ENCODE measurements at places on chromosomes 7 and 10.

DNA sequence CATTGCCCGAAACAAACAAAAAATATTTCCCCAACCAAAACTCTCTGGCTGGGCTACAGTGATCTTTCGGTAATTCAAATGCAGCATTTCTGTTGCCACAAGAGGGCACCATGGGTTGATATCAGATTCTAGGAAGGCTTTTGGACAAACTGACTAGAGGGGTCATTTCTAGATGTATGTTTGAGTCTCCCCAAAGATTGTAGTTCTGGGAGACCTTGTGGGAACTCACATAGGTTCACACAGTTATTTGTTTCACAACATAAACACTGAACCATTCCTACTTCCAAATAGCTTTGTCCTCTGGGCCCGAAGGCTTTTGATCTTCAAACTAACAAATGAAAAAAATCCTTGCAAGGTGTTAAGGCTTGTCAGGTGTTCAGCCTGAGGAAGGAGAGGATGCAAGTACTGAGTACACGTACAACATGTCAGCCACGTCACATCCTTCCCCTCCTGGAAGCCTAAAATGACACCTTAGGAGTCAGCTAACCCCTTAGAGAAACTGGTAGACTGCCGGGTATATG is 37.0 kb upstream of the IL15RA start:
- DNase-seq: peak; percentile 36

DNA sequence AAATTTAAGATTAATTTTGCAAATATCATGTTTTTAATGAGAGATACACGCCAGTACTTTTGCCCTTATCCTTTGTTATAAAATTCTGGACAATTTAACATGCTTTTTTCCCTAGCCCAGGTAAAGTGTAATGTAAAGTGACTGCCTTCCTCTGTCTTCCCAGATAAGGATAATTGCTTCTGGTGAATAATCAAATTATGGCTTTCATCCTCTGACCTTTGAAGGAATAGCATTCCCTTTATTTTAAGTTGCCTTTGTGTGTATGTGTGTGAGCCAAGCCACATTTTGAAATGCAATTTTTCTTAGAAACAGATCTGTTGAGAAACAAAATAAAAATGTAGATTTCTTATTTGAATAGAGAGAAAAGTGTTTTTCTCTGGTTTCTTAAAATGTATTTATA is 107.5 kb downstream of the ADAM22 start:
- no peak for DNase-seq

DNA sequence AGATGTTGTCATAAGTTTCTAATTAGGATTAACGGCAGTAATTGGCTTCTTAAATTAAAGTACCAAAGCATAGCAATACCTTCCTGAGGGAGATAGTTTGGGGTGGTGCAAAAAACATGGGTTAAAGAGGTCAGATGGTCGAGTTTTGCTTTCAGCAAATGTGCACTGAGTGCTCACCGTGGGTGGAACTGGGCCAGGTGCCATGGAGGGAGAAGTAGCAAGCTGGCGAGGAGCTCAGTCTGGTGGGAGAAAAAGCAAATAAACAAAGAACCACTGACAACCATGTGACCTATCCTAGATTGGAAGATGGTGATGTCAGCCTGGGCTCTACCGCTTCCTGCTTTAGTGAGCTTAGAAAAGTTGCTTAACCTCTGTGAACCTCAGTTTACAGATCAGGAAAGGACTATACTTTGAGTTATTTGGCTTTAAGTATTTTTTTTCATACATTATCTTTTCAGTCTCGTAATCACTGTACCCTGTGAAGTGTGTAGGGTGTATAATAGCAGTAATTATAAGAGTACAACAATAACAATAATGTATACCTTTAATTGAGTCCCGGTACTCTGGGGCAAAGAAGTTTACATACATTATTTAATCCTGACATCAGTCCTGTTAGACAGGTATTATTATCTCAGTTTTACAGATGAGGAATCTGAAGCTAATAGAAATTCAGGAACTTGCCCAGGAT is 69.0 kb upstream of the PDCD4 start:
- peak; percentile 85 for DNase-seq

DNA sequence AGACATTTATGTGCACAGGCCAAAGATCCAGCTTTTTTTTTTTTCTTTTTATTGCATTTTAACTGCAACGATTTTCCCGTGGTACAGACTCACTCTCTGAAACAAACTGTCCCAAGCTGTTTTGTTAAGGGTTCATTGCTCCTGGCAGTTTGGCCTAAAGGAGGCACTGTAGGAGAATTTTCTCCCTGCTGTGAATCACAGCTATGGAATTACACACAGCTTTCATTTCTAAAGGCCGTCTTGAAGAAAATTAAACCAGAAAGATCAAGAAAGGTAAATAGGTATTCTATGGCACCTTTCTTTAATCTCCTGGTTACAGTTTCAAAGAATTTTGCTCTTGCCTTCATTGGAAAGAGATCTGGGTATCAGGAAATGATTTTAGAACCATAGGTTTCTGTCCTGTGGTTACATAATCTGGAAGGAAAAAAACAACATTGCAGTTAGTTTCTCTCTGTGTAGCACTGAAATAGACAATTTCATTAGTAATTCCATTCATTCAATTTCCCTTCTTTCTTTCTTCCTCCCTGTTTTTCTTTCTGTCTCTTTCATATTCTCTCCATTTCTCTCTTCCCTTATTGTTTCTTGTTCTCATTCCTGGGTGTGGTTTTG is 51.2 kb downstream of the PDK4 start:
- DNase-seq: peak; percentile 78

DNA sequence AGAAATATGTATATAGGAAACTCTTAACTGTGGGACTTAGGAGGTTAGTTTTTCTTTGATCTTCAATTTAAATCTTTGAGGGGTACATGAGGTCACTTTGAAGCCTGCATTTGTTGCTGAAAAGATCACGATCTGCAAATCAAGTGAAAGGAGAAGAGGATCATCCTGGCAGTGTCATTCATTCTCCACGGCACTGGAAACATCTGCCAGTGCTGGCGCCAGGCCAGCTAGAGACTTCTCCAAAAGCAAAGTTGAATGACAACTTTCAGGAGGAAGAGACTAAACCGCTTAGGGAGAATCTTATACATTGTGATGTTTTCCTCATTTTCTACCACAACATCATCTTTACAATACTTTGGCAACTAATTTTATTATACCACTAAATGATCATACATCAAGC is 42.5 kb downstream of the MRC1 start:
- DNase-seq: no peak
